ENCODE measurements at places on chromosomes 1 and 21.

DNA sequence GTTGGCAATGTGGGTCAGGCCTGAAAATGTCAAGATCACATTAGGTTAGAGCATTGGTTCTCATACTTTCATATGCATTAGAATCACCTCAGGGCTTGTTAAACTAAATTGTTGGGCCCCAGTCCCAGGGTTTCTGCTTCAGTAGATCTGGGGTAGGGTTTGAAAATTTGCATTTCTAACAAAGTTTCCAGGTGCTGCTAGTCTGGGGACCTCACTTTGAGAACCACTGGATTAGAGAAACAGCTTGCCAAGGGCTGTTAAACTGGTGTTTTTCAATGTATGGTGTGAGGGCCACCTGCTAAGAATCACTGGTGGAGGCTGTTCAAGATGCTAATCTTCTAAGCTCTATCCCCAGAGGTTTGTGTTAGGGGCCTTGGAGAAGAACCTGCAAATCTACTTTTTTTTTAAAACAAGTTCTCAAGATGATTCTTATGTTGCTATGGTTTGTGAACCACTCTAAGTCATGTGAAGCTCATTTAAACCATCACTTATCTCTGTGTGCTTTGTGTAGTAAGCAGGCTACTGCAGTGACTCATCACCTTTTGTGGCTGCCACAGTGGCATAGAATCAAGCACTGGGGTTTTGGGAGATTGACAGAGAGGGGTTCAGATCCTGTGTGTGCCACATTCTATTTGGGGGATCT is 152.2 kb downstream of the S1PR1 start:
- DNase-seq = peak; percentile 27

DNA sequence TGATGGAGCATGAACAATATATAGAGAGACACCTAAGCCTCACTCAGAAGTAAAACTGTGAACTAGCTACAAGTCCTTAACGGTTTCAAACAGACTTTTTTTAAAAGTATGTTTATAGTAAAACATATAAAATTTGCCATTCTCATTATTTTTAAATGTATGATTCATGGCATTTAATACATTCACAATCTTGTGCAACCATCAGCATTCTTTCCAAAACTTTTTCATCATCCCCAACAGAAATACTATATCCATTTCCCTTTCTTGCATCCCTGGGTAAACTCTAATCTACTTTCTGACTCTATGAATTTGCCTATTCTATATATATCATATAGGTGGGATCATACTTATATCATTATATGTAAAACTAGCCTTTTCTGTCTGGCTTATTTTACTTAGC is 25.5 kb downstream of the EVI5 start:
- DNase-seq = peak; percentile 67

DNA sequence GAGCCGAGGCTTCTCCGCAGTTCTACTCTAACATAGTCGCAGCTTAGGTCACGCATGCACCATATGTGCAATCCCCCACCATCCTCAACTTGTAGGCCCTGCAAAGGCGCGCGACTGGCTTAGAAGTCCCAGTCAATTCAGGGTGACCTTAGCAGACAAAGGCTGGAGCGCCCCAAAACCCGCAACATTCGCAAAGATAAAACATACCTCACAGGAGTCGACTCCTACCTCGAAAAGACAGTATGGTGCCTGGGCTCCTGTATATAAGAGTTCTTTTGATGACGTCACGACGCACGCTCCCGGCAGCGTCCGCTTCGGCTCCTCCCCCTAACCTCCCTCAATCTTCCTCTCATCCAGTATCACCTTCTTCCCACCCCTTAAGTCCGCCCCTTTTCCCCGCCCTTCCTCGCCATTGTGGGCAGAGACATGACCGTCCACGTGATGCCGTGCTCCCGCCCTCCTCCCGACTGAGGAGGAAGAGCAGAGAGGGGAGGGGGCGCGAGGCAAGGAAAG is at the start of gene GAS5:
TSS of gene GAS5 (minus strand) at position 237 of the 513 bp plus-strand sequence.
- peak; percentile 100 for DNase-seq

DNA sequence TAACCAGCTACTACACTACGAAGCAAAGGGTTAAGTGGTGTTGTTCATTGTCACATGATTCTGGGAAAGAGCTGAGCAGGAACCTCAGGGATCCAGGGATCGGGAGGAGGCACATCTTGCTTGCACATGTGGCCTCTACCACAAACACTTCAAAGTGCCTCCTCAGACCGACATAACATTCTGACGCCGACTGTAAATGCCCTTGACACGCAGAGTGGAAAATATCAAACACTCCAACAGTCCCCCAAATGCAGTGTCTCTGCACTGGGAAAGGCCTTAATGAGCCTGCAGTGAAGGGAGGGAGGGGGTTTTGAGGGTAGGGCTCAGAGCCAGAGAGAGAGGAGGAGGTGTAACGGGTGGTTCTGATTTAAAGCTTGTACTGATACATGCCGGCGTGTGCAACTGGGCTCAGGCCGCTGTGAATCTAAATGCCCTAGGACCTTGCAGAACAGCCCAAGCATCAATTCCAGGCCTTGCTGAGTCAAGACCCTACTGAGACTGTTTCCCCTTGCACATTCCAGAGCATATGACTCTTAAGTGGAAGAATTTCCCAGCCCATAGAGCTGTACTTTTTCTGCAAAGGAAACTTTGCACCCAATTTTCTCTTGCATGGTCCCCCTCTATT is 163.7 kb downstream of the NTMT2 start:
- peak; percentile 99 for DNase-seq

DNA sequence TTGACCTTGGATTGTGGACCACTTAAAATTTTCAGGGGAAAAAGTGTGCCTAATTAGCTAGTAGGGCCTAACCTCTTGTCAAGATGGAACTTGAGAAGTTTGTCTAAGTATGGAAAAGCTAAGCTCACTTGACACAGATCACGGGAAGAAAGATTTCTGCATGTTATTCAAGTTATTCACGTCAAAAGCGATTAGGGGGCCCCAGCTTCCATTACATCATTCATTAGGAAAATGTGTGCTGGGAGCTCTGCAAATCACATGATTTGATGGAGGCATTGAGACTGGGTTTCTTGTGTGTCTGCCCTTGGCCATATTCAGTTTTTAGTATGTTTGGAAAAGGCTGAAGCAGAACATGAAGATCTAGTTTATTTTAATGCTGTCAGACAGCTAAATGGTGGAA is 15.5 kb upstream of the POGZ start:
- DNase-seq = no peak

DNA sequence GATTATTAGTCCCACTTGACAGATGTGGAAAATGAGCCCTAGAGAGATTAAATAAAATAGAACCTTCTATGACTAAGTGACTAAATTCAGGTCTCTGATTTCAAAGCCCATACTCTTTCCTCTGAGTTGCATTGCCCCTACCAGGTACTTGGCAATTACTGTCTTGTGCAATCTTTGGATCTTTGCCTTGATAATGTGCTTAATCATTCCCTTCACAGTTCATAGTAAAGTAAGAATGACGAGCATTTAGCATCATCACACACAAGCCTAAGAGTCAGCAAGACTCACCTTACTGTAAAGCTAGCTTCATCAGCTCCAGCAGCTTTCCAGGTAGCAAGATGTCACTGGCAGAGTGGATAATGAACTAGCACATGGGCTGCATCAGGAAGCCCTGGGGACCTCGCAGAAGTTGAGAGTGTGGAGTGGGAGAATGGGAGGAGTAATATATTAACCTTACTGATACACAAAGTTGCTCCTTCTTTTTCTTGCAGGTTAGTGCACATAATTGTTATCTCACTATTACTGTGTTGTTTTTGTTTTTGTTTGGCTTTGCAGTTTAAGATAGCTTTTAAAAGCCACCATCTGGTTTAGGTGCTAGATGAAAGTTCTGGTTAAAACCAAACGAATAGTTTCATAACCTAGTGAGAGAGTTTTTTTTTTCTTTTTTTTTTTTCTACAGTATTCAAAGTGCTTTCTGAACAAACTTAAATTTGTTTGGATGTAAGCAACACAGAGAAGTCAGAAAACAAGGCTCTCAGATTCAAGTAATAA is 71.8 kb downstream of the PBX1 start:
- DNase-seq = no peak

GRCh38 chr1:10948463-10948775 is 64.0 kb upstream of the TARDBP start:
- DNase-seq = no peak

GRCh38 chr1:67304023-67304422 is 3.6 kb upstream of the IL12RB2 start:
- DNase-seq = no peak

DNA sequence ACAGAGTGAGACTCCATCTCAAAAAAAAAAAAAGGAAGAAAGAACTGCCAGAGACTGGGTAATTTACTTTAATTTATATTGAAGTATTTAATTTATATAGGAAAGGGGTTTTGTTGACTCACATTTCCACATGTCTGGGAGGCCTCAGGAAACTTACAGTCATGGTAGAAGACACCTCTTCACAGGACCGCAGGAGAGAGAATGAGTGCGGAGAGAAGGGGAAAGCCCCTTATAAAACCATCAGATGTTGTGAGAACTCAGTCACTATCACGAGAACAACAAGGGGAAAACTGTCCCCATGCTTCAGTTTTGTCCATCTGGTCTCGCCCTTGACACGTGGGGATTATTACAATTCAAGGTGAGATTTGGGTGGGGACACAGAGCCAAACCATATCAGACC is 25.8 kb upstream of the PPP1R8 start:
- no peak for DNase-seq

GRCh38 chr21:27321791-27322190 is 354.9 kb upstream of the ADAMTS5 start:
- no peak for DNase-seq

- peak; percentile 38 for DNase-seq
These were observed 1.1 kb downstream of the DFFB start for GRCh38 chr1:3858231-3858981.

GRCh38 chr21:36817732-36818450 is 119.0 kb downstream of the SIM2 start:
- no peak for DNase-seq
